ENCODE measurements at places on chromosomes 2 and 18. TPM values are rescaled to one million over a fixed set of nuclear protein-coding genes. Genes with fewer than 3 reads are reported as not detected.

The NTSR2 gene
- polyA plus RNA-seq: not detected

The KCTD18 gene
- polyA plus RNA-seq: 12.2 TPM

- no peak for DNase-seq
Measured at GRCh38 chr2:205612636-205613035, 69.7 kb upstream of the NRP2 start.

GRCh38 chr18:74420926-74421325 is 36.2 kb downstream of the DIPK1C start:
- no peak for DNase-seq
